ENCODE measurements at places on chromosomes 7 and 10. TPM values are rescaled to one million over a fixed set of nuclear protein-coding genes. Genes with fewer than 3 reads are reported as not detected.
A peak's percentile ranks its signal among the peaks of the same experiment; 100 is the strongest.

DNA sequence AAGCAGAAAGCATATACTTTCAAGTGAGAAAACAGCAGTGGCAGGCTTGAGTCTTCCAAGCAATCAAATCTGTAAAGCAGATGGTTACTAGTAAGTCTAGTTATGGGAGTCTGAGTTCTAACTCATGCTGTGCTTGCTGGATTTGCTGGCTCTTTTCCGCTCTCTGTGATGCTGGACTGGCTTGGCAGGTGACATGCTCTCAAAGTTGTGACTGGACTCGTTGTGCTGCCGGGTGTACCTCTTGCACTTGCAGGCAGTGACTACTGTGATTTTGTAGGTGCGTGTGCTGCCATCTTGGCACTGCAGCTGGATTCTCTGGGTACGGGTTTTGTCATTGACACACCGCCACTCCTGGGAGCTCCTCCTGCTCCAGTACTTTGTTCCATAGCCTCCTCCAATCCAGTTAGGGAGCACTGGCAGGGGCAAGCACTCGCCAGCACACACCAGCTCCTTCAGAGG is 3.1 kb downstream of the SOSTDC1 start:
- H3K4me3 ChIP-seq, result no peak overlapping the region
- no peak overlapping the region for H3K27ac ChIP-seq
- peaks cover 10% of the 10 kb centered on the region for H3K27me3 ChIP-seq
- H3K4me1 ChIP-seq, result no peaks in the 10 kb centered on the region
- H3K36me3 ChIP-seq, result no peaks in the 10 kb centered on the region
- no peak for DNase-seq

GRCh38 chr7:36683111-36683510 is 41.2 kb downstream of the AOAH start:
- H3K27ac ChIP-seq, result 0 out of 2 replicates have a peak overlapping the region, but pooled peaks have one; percentile 11
- H3K27me3 ChIP-seq, result no peaks in the 10 kb centered on the region
- no peak for DNase-seq
- no peak overlapping the region for H3K4me3 ChIP-seq

- DNase-seq, result no peak
- H3K27ac ChIP-seq, result no peak overlapping the region
Measured at GRCh38 chr7:32519763-32520162, 24.5 kb downstream of the AVL9 start.

The SPOCK2 gene
- 4.8 TPM for total RNA-seq

Measured in Panc1 (cell line).